Dermis blood vessel endothelial cell (primary cell): ENCODE measurements at places on chromosomes 6 and 20. TPM values are rescaled to one million over a fixed set of nuclear protein-coding genes. Genes with fewer than 3 reads are reported as not detected.

Gene ENPP5
- total RNA-seq: 0.17 TPM in 1 of 2 replicates, not detected in the other

Gene LRRN4
- total RNA-seq: 0.09 and 0.51 TPM in 2 replicates

Gene FAM217A
- total RNA-seq: not detected in 2 replicates

Gene TGM3
- total RNA-seq: not detected in 2 replicates

- DNase-seq: no peak
Observed at GRCh38 chr6:3882866-3883265, 33.7 kb downstream of the FAM50B start.

DNA sequence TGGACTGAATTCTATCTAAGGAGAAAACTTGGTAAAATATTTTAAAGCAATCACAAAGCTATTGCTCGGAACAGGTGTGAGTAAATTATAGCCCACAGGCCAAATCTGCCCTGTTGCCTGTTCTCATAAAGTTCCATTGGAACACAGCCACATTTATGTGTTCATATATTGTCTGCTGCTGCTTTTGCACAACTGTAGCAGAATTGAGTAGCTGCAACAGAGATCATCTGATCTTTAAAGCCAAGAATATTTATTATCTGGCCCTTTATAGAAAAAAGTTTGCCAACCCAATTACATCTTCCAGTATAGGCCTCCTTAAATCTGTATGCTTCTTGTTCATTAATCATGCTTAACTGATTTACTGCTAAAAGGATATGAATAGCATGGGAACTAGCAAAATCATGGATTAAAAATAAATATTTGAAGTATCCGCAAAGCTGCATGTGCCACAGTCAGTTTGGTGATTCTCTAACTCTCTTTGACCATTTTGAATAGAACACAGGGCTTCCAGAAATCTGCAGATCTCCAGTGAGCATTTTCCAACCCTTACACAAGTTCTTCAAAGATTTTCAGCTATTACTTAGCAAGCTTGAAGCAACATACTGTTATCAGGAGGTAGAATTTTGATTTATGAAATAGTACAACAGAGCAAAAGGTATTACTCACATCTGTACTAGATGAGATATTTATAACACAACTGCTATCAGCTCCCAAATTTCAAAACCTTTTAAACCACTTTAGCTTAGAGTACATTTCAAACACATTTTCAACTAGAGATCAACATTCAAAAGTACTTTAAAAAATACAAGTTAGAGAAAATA, 312.6 kb upstream of the ID4 start:
- DNase-seq: no peak

DNA sequence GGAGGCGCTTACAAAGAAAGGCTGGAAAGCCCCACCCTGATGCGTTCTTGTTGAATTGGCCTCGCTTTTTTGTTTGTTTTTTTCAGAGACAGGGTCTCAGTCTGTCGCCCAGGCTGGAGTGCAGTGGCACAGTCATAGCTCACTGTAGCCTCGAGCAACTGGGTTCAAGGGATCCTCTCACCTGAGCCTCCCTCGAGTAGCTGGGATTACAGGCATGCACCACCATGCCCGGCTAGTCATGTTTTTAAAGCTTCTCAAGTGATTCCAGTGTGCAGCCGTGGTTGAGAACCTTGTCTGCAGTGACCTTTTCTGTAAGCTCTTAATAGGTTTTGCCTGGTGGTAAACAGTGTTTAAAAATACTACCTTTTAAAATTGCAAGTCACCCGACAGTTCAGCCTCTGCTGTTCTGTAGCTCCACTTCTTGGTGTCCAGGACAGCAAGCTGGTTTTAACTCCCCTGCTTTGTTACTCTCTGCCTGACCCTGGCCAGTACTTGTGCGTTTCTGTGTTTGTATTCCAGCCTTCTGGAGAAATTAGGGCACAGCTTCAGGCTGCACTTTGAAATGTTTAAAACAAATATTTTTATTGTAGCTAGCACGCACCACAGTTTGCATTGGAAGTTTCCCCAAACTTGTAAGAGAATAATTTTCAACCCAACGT, 54.4 kb downstream of the KDM1B start:
- no peak for DNase-seq

- DNase-seq: no peak
Observed at GRCh38 chr6:157763904-157764177, 59.2 kb upstream of the SNX9 start.

DNA sequence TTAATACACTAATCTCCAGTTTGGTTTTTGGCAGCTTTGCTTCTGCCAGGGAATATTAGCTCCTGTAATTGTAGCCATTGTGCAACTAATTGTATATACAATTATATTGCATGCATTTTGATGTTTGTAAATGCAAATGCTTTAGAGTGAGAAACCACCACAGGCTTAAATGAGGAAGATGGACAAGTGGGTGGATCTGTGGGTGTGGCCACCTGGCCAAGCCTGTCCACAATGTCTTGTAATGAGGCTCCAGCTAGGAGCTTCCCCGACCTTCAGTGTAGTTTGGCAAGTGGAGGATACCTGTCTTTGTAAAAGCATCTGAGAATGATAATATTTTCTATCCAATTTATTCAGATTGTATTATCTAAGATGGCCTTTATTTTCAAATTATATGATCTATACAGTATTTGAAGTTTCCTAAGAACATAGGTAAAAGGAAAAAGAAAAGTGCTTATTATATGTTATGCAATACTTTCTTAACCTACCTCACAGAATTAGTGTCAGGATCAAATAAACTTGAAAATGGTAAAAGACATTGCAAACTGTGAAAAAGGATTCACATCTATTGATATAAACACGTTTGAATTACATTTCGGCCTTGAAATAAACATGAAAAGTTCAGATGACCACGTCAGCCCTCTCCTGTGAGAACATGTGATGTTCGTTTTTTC, 49.3 kb upstream of the ARID1B start:
- no peak for DNase-seq

GRCh38 chr6:116221911-116222310, 32.0 kb downstream of the TSPYL4 start:
- DNase-seq: no peak
